ENCODE measurements at places on chromosomes 2 and 18.

DNA sequence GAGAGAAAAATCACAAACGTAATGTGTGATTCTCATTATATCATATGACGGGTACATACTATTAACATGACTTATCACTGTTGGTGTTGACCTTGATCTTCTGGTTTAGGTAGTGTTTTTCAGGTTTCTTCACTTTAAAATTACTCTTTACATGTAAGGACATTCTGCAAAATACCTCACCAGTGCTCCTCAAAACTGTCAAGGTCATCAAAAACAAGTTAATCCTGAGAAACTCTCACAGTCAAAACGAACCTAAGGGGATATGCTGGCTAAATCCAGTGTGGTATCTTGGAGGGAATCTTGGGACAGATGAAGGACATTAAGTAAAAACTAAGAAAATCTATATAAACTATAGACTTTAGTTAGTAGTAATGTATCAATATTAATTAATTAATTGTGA lies 499.8 kb downstream of the IRS1 start:
- DNase-seq: no peak

GRCh38 chr18:68041327-68041726 lies 524.8 kb upstream of the DSEL start:
- no peak for DNase-seq

DNA sequence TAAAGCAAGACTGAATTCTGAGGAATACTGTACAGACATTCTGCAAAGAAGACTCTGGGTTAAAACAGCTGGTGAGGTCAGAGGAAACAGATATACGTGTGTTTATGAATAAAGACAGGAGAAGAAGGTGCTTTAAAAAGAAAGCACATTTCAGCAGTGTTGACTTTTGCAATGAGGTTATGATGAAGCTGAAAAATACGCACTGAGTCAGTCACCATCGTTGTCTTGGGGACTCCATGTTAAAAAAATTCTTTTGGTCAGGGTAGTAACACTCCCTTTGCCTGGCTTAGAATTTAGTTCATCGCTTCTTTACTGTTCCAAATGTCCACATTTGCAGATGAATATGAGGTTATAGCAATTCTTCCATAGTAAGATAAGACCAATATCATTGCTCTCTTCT lies 1049.0 kb downstream of the TSN start:
- no peak for DNase-seq

GRCh38 chr2:239039479-239039861 lies 191.6 kb downstream of the TWIST2 start:
- no peak for DNase-seq

DNA sequence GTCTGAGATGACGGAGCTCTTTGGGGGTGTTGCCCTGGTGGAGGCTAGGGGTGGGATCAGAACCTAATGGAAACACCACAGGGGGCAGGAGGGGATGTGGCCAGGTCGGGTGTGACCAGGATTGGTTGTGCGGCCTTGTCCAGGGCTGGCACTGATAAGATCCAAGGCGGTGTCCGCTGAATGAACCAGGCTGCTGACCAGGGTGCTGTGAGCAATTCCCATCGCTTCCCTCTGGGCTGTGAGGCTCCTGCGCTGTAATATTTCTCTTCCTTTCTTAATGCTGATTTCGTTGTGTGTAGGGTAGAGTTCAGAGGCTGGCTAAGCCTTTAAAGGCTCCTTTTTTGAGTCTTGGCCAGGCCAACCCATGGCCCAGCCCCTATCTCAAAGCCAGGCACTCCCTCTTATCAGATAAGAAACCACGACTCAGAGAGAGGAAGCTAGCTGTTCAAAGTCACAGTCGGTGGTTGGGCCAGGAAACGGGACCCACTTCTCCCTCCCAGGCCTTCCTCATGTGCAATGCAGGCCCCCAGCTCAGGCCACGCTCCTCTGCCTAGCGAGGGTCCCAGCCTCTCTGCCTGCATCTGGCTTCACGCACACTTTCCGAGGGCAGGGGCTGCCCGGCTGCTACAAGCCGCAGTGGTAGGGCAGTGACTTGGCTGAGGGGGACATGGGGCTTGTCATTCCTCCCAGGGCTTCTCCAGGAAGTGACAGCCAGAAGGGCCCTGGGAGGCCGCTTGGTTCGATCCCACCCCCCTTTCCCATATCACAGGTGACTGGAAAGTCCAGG lies 26.0 kb upstream of the FOSL2 start:
- no peak for DNase-seq

GRCh38 chr2:64522843-64523428 lies 1.2 kb upstream of the AFTPH start:
- DNase-seq: peak; percentile 83

- DNase-seq: no peak
Measured at GRCh38 chr2:69138247-69138772, 125.3 kb downstream of the ANTXR1 start.

- DNase-seq: no peak
Measured at GRCh38 chr2:128818704-128819491, 500.2 kb upstream of the HS6ST1 start.

DNA sequence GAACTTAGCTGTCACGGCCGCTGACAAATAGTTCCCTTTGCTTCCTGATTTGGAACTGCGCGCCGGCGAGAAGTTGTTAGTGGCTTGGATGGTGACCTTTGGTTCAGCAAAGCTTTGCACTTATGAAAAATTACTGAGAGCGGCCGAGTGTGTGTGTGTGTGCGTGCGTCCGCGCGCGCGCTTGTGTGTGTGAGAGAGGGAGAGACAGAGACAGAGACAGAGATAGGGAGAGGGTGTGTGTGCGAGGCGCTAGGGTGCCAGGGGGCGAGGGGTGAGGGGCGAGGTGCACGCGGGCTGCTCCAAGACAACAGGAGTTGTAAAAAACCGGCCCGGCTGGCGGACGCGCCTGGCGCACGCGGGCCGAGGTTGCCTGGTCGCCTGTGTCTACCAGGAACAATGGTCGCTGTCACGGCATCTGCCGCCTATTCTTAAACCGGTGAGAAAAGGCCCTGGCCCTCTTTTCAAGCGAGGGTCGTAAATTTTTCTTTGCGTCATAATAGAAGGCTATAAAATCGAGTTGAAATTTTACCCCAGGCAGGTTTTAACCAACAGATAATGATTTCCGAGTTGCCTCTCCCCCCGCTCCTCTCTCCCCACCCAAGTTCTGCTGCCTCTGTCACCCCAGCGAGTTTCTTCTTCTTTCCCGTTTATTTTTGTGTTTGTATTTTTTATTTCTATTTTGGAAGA lies 535 bp downstream of the HOXD3 start:
- no peak for DNase-seq

- no peak for DNase-seq
Measured at GRCh38 chr2:239509373-239510143, 108.7 kb upstream of the HDAC4 start.

- no peak for DNase-seq
Measured at GRCh38 chr18:59325965-59326364, 7.5 kb upstream of the CPLX4 start.

- no peak for DNase-seq
Measured at GRCh38 chr2:18047896-18048657, 169.6 kb downstream of the KCNS3 start.

DNA sequence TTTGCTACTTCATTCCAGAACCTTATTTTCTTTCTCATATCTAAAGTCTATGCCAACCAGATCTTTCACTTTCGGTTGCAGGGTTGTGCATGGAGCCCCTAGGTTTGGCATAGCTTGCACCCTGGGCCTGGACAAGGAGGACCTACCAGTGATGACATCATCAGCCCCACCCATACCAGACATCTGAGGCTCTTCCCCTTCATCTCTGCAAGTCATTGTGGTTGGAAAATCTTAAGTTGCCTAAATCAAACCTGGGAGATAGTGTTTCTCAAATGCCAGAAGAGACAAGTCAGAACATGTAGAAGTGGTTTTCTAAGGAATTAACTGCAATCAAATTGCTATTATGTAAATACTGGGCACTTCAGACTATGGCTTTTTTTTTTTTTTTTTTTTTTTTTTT lies 363.3 kb downstream of the ZNF516 start:
- peak; percentile 19 for DNase-seq

- DNase-seq: no peak
Measured at GRCh38 chr2:63053889-63054602, 3.4 kb downstream of the OTX1 start.

- DNase-seq: peak; percentile 12
Measured at GRCh38 chr2:67579216-67579615, 182.1 kb downstream of the ETAA1 start.

DNA sequence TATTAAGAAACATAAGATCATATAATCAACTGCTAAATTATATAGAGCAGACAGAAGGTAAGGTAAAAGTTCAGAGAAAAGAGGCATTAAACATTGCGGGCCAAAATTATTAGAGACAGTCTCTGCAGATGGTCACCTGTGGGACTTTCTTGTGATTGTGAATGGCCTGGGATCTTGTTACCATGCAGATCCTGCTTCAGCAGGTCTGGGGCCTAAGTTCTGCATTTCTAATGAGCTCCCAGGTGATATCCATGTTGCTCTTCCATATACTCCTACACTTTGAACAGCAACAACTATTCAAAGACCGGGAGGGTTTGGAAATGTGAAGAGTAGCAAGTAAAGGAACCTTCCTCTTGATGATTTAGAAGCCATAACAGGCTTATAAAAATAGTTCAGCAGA lies 8.5 kb upstream of the ETAA1 start:
- no peak for DNase-seq

DNA sequence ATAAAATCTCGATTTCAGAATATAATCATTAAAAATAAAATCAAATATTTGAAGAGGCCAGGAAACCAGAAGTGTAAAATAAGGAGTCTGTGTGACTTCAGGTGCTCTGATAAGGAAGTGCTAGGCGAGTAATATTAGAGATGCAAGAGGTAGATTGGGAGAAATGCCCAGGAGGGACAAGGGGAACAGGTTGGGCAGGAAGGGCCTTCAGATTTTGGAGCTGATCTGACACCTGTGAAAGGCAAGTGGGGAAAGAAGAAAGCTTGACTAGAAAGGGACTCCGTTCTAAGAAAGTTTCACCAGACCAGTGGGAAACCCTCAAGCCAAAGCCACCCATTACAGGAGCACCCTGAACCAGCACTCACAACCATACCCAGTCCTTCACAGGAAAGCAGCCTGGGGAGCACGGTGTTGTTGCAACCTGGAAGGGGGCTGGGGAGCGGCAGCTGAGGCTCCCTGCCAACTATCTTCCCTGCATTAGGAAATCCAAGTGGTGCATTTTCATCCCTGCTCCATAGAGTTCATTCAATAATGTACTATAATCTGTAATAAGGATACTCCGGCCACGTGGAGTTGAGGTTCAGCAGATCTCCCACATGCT lies 57.5 kb upstream of the GREB1L start:
- DNase-seq: no peak

DNA sequence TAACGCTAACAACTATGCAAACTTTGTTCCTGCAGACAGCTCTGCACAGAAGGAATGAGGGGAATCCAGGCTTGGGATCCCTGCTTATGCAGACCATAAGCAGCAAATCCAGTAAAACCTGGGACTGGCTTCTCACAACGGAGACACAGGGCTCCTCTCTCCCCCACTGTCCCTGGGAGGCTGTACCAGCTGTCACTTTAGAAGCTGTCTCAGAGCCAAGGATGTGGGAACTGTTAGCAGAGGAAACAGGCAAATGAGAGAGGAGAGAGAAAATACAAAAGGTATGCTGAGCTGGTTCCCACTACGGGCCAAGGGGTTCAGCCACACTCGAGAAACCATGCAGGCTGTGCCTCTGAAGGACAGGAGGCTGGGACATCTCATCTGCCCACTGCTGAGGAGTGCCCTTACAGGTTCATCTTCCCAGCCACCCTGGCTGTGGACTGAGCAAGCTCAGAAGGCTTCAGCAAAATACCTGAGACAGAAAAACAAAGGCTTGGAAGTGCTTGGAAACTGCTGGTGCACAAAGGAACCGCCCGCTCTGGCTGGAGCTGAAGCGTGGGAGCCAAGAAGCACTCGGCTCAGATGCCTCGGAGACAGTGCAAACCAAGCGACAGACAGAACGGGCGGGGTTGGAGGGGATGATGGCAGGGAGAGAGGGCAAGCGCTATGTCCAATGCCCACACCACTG lies 72.5 kb downstream of the FAM210A start:
- peak; percentile 5 for DNase-seq

GRCh38 chr18:48375150-48375800 lies 33.9 kb downstream of the ZBTB7C start:
- DNase-seq: no peak

DNA sequence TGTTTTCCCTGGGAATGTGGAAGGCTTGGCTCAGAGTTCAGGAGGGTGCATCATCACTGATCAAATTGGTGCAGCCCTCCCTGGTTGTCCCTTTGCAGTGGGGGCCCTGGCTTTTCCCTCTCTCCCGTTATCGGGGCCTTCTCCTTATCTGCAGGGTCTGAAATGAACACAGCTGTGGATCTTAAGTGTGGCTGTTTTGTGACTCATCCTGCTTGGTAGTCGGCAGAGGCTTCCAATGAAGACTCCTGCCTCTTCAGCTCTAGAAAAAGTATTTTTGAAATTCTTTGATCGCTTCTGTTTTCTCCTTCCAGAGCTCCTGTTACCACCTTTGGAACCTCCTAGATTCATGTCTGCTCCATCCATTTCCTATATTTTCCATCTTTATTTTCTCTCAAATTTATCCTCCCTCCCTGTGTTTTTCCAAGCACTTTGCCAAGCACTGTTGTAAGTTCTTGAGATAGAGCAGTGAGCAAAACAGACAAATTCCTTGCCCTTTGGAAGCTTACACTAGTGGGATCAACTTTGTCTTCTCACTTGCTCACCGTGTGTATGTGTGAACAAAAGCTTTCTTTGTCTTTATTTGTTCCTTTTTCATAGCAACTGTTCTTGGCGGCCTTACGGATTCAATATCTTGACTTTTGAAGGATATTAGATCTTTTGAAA lies 45.7 kb downstream of the RALB start:
- no peak for DNase-seq

GRCh38 chr2:127079358-127079920 lies 27.5 kb downstream of the BIN1 start:
- no peak for DNase-seq

GRCh38 chr2:127003070-127003800 lies 103.7 kb downstream of the BIN1 start:
- no peak for DNase-seq

DNA sequence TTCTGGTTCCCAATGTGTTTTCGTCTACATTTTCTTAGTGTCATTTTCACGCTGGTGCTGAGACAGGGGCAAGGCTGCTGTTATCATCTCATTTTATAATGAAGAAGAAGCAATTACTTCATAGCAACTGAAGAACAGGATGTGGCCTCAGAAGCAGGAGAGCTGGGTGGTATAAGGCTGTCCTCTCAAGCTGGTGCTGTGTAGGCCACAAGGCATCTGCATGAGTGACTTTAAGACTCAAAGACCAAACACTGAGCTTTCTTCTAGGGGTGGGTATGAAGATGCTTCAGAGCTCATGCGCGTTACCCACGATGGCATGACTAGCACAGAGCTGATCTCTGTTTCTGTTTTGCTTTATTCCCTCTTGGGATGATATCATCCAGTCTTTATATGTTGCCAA lies 7.3 kb downstream of the IL36G start:
- no peak for DNase-seq

- no peak for DNase-seq
Measured at GRCh38 chr2:131143803-131144202, 38.7 kb downstream of the PLEKHB2 start.

All from NCI-H1105 treated with DMSO at 0.1 percent for 48 hours (cell line).